Stimulated activated CD4-positive, alpha-beta T cell treated with anti-CD3 and anti-CD28 coated beads, Interleukin-1b, Interleukin-23, amount 100 ng/mL, for 4 hours (primary cell): ENCODE measurements at places on chromosomes 13 and 19.

DNA sequence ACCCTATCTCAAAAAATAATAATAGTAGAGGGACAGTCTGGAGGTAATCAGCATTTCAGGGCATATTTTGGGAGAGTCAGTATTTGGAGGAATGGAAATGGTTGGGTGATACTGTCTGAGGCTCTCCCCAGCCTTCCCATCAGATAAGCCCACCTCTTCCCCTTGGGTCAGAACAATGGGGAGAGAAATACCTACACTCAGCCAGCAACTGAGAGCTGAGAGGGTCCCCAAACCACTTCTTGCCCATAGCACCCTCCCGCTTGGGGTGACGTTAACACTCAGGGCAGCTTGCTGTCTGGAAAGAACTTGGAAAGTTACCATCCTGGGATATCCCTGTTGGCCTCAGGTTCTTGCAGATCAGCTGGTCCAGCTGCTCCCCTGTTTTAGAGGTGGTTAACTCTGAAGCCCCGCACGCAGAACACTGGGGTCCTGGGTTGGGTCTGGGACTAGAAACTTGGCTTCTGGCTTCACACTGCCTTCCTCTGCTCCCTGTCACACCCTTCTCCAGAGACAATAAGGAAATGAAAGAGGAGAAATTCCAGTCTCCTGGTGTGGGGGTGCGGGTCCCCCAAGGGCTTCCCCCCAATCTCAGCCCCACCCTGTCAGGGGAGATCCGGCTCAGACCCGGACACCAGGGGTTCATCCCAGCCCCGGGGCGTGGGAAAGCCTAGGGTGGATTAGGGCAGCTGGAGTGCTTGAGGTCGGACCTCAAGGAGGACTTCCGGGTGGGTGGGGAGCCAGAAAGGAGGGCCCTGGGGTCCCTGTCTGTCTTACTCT is 2.5 kb downstream of the FOXA3 start:
- DNase-seq: no peak

DNA sequence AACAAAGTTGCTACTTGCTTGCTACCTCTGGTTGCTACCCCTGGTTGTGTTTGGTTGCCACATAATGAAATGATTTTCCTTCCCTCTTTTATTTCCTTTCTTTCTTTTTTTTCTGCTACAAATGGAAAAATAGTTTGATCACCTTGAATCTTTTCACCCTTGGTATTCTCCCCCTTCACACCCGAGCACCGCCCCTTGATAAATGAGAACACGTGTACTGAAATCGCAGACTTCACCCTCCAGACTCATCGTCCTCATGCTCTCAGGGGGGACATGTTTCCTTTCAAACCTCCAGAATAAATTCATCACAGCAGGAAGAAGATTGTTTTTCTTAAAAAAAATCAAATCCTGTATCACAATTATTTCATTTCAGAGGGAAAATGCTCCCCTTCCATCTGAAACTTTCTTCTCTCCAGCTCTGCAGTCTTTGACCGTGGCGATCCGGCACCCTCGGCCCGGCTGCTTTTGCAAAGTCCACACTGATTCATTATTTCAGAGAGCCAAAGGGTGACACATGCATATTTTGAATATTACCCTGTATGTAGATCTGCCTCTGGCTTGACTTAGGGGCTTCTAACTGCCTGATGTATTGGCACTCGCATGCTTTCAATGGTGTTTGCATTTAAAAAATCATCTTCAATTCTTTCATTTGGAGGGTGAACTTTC is 222.6 kb upstream of the MAB21L1 start:
- DNase-seq: no peak

GRCh38 chr19:3821857-3822364 is 35.7 kb upstream of the MATK start:
- DNase-seq: peak; percentile 88

DNA sequence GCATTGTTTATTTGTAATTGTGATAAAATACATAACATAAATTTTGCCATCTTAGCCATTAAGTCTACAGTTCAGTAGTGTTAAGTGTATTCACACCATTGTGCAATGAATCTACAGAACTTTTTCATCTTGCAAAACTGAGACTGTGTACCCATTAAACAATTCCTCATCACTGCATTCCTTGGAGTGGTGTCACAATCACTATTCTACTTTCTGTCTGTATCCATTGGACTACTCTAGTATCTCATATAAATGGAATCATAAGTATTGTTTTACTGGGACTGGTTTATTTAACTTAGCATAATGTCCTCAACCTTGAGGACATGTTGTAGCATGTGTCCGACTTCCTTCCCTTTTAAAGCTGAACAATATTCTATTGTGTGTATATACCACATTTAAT is 36.8 kb downstream of the UFM1 start:
- DNase-seq: no peak

- DNase-seq: no peak
Measured at GRCh38 chr13:80251403-80251802, 89.5 kb downstream of the SPRY2 start.
